Vagina (tissue), 2 donors: ENCODE measurements at places on chromosomes 16 and 17.

- no peak for DNase-seq
Measured at GRCh38 chr17:59355702-59356325, 24.4 kb downstream of the YPEL2 start.

GRCh38 chr17:2814049-2814448, 17.8 kb downstream of the RAP1GAP2 start:
- DNase-seq, result no peak

DNA sequence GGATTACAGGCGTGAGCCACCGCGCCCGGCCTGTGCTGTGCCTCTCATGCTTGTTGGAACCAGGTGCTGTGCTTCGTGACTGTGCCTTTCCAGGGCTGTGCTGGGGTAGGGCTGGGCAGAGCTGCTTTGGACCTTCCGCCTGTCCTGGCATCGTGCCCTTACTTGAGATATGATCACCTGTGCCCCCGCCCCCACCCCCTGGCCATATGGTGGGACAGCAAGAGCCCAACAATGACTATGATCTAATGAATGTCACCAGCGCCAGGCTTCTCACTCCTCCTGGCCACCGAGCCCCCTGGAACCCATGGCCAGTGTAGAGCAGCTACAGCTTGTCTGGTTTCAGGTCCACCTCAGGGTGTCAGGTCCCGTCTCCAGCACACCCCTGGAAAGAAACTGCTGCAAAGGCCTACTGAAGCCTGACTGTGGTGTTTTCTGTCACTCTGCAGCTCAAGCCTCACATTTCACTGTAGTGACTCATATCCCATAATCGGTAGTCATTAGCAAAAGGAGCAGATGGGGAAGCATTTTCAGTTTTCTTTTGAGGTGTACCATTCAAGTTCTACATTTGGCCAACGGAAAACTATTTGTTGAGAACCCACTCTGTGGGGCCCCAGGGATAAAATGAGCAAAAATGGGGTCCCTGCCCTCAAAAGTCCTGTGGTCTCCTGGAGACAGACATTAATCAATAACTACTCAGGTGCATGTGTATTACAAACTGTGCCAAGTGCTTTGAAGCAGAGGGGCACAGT, 22.1 kb downstream of the FCSK start:
- no peak for DNase-seq

- DNase-seq, result no peak
Measured at GRCh38 chr16:52680993-52681392, 134.1 kb upstream of the TOX3 start.

DNA sequence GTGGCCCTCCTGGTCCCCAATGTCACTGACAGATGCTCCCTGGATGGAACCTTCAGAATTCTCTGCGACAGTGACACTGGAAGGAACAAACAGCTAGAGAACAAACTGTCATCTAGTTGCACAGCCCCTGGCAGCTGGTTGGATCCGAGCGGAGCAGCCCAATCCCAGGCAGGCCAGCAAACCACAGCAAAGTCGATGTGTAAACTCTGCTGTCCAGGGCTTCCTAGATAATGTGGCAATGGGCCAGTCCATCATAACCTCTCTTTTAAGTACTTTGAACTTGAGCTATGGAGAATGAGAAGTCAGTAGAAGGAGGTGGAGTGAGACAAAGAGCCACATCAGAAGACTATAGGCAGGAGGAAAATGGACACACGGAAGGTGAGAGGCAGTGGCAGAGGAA, 323.0 kb downstream of the CBLN1 start:
- no peak for DNase-seq
